CD8-positive, alpha-beta T cell (primary cell): ENCODE measurements at places on chromosomes 5 and 9.

- DNase-seq: no peak
Observed at GRCh38 chr5:94575196-94575595, 43.2 kb downstream of the KIAA0825 start.

- no peak for DNase-seq
Observed at GRCh38 chr5:140321796-140322195, 18.9 kb upstream of the PFDN1 start.

DNA sequence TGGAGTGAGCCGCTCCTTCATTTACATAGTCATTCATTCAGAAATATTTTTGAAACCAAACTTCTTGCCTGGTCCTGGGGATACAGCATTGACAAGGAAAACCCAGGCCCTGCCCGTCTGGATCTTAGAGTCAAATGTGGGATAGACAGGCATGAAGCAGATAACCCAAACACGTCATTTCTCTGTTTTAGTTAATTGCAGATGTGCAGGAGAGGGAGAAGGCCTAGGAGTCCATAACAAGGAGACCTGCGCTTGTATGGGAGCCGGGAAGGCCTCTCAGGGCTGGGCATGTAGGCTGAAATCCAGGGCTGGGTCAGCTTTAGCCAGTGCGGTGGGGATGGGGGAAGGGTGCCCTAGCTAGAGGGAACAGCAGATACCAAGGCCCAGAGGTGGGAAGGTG is 43.3 kb downstream of the PRRX2 start:
- DNase-seq: no peak

DNA sequence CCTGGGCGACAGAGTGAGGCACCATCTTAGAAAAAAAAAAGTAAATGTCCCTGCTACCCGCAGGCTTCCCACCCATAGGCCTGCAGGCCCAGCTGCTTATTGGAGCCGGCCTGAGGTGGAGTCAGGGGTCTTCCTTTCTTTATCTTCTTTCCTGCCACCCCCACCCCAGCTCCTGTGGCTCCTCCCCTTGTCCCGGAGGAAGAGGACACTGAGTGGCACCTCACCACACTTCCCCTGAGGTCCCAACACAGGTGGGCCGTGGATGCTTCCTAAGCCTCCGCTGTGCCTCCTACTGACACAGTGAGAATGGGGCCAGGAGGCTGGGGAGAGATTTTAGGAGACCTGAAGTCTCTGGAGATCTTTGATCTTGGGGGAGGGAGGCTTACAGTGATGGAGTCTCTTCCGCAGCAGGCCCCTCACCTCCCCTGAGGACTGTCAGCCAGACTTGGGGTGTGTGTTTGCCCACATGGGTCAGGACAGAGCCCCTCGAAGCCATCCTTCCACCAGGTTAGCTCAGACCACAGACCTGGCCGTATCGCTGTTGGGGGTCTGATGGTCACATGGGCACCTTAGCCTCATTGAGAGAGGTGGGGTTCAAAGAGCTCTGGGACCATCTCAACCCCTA is 135.4 kb upstream of the IER5L start:
- DNase-seq: no peak

GRCh38 chr5:115818821-115819220 is 2.4 kb upstream of the CDO1 start:
- DNase-seq: no peak
